ENCODE measurements at places on chromosomes 16 and 17.
A peak's percentile ranks its signal among the peaks of the same experiment; 100 is the strongest.

- DNase-seq = no peak
Measured at GRCh38 chr17:80800481-80801391, 190.9 kb upstream of the CHMP6 start.

- DNase-seq = no peak
Measured at GRCh38 chr17:29628644-29629043, 5.9 kb upstream of the CORO6 start.

DNA sequence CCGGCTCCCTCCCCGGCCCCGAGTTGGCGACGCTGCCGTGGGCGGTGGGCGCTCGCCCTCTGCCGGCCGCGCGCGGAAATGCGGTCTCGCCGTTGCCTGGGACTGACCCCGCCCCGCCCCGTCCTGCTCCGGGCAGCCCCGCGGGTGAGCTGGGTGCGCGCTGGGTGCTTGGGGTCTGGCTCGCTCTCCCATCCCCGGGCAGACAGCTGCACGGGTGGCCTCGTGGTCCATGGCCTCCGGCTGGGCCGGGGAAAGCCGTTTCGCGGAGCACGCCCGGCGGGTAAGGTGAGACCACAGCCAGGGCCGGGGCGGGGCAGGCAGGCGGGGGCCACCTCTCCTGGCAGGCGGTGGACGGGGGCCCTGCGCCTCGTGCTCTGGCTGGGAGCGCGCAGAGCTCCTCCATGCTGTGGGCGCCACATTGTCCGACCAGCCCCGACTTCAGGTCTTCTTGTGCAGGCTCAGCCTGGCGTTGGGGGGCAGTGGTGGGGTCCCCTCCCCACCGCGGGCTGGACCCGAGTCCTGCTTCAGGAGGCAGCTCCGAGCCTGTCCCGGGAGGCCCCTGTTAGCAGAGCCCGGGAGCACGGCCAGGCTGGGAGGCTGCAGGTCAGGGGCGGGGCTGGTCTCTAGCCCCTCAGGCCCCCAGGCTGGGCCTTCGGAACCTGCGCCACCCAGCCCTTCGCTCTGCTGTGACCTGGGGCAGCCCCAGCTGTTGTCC, 7.0 kb upstream of the C1QTNF8 start:
- peak; percentile 50 for DNase-seq

DNA sequence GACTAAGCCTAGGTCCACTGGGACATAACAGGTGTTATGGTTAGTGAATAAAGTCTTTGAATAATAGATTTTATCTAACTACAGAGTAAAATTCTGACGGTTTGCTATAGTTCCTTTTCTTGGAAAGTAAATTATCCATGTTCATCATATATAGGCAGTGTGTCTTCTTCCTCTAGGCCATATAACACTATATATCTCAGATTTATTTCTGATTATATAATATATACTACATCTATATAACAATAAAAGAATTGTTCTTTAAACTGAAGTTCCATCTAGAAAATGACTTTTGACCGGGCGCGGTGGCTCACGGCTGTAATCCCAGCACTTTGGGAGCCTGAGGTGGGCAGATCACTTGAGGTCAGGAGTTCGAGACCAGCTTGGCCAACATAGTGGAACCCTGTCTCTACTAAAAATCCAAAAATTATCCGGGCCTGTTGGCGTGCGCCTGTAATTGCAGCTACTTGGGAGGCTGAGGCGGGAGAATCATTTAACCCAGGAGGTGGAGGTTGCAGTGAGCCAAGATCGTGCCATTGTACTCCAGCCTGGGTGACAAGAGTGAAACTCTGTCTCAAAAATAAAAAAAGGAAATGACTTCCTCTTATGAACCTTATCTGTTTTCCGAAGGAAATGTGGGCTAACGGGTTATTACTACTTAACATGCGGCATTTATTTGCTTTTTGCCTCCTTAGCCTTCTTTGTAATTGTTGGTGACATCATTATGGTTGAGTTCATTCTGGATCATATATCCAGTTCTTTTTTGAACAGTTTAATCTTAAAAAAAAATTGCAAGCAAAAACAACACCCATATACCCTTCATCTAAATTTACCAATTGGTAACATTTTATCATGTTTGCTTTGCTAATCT, 29.2 kb downstream of the NOL11 start:
- no peak for DNase-seq

- DNase-seq = no peak
Measured at GRCh38 chr17:34246446-34246845, 8.6 kb upstream of the CCL2 start.

DNA sequence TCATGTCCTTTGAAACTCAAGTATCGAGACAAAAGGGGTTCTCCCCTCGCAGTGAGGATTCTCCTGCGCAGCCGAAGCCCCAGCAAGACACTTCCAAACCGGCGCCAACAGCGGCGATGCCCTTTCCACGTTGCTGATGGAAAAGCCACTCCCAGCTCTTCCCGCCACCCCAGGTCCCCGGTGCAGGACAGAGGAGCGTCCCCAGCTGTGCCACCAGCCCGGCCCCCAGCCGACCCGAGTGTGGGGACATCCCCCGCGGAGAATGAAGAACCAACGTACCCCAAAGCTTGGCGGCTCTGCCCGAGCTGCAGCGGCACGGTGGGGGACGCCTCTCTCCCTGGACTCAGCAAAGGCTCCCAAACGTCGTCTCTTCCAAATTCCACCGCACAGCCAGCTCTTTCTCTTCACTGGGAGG, 573 bp downstream of the CHST6 start:
- DNase-seq = no peak
